ENCODE measurements at places on chromosomes 6 and 20.

GRCh38 chr6:142353690-142354089 is 51.9 kb downstream of the ADGRG6 start:
- DNase-seq = no peak

GRCh38 chr20:57008217-57008616 is 258.2 kb downstream of the BMP7 start:
- no peak for DNase-seq

GRCh38 chr6:53041356-53041755 is 23.8 kb upstream of the FBXO9 start:
- DNase-seq = no peak

DNA sequence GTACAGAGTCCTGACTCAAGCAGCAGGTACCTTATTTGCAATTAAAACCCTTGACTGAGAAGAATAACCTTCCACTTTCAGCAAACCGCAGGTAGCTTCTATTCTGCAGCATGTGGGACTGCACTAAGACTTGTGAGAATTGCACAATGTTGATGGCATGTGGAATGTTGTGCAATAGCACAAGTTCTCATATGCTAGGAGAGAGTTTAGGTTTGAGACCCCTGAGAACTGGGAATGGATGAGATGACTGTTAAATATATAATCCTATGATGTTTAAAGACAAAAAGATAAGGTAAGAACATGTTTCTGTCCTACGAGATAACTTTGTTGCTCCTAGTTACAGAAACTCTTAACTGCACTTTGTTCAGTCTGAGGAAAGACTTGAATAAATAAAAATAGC is 194.6 kb downstream of the OTOR start:
- DNase-seq = no peak

DNA sequence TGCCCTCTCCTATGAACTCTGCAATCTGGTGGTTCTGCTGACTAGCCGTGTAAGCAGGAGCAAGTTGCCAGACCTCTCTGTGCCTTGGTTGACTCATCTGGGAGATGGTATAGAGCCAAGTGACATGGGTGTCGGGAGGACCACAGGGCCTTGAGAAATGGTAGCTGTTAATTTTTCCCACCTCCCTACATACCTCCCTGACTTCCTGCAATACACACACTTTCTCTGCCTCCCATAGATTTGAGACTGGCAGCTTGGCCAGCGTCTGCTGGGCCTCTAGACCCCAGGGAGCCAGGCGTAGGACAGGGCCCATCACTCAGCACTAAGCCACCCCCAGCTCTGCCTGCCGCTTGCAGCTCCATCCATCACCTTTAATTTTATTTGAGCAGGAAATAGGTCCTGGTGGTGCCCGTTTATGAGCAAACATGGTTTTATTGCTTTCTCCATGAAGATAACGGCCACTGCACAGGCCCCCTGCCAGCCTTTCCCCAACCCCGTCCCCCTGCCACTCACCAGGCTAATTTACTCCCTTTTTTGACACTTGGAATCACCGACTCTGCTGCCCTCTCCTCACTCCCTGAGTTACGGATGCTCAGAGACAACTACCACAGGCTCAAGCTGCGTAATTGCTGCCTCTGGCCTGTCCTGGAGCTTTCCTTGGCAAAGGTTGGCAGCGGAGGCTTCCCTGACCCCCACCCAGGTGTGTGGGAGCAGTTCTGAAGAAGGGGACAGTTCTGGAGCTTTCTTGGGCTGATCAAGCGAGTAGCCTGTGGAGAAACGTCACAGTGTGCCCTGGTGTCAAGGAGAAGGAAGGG is 11.1 kb downstream of the GLP1R start:
- peak; percentile 15 for DNase-seq

- no peak for DNase-seq
These were observed 41.3 kb upstream of the TRAF3IP2 start for GRCh38 chr6:111646942-111647341.

DNA sequence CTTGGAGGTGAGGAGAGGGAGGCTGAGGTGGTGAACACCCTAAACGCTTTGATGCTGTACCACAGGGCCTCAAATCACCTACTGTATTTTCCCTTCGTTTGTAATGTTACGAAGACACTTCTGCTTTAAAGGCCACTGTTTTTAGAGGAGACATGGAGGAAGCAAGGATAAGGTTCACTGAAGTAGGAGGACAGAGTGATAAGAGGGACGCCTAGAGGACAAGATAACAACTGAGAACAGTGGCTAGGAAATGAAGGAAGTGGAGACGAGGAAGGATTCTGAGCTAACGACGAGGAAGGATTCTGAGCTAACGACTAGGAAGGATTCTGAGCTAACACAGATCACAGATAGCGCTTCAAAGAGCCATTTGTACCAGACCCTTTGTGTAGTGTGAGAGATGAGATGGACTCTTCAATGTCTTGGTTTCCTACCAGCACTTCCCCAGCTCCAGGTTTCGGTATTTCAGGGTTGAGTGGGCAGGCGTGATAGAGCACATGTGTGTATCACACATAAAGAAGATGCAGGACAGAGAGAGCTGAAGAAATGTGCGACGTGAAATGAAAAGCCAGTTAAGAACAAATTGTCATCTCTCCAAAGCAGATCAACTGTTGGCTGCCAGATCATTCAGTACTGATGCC is 7.5 kb downstream of the SF3B5 start:
- DNase-seq = no peak

DNA sequence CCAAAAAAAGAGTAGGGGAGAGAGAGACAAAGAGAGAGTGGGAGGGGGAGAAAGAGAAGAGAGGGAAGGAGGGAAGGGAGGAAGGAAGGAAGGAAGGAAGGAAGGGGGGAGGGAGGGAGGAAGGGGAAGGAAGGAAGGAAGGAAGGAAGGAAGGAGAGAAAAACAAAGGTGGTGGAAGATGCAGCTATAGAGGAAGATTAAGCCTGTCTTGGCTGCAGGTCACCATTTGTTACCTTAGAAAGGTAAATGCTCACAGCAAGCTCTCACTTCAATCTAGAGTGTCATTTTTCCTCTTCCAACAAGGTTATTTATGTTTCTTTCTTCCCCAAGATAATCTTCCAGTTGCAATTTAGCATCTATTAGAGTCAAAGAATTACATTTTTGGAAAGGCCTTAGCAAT is 284.0 kb downstream of the PHACTR1 start:
- DNase-seq = no peak

- peak; percentile 37 for DNase-seq
These were observed 72.5 kb downstream of the FLRT3 start for GRCh38 chr20:14264869-14265268.

DNA sequence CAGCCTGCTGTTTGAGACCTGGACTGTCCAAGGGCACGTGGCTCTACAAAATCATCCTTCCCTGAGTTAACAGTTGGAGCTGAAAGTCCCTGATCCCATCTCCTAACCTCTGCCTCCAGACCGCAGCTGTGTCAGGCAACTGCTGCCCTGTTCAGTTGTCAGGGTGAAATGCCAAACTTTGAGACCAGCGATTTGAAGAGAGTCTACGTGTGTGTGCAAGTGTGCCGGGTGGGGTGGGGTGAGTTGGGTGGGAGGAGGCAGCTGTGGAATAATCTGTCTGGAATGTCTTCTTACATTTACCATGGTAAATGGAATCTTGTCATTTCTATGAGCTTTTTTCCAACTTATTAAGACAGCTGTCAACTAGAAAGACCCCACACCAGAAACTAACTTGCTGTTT is 81.0 kb upstream of the FAM8A1 start:
- DNase-seq = no peak

GRCh38 chr6:33947916-33948594 is 144.3 kb upstream of the MLN start:
- no peak for DNase-seq

GRCh38 chr20:1964659-1965405 is 29.0 kb downstream of the PDYN start:
- no peak for DNase-seq

DNA sequence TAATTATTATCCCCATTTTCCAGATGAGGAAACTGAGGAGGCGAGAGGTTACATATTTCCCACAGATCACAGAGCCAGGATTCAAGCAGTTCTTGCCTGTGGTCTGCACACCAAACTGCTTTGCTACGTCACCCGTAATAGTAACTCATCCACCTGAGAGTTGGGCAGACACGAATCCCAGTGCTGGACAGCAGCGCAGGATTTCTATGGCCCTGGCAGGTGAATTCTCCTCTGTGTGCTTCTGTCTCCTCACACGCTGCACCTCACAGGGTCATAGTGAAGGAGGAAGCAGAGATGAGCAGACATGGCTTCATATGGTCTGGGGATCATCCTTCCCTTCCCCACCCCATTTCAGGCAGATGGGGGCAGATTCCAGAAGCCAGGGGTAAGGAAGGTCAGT is 127.0 kb upstream of the LRFN2 start:
- DNase-seq = no peak

DNA sequence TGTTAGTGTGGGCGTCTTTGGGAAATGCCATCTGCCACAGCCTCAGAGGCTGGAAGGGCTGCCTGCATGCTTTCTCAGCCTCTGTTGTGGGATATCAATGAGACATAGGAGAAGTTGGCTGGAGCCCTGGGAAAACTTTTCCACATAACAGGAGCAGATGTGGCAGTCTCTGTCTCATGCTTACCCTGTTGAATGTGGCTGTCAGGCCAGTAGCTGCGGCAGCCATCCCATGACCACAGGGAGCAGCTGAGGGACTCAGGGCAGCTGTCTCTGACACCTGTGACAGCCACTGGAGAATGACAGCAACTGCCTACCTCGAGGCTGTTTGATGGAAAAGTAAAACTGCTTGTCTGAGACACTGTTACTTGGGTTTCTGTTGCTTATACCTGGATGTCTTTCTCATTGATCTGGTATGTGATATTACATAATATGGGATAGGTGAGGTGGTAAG is 64.4 kb downstream of the TULP4 start:
- no peak for DNase-seq

DNA sequence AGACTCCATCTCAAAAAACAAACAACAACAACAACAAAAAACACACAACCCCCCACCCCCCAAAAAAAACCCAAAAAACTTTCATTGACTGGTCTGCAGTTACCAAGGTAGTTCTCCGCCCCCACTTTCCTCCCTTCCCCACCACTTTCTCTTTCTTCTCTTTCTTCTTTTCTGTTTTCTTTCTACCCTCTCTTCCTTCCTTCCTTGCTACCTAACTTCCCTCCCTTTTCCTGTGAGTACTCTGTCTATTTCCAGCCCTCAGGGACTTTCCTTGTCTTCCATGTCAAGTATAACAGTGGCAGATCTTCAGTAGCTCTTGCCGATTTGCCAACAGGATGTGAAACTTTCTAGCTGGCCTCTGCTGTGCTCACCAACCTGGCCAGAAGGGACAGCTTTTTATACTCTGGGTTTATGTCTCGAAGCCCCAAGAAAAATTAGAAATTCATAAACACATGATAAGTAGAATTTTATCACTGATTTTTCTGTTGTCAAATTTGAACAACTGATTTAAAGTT is 399.5 kb downstream of the QKI start:
- DNase-seq = no peak

GRCh38 chr6:33719326-33719987 is 8.0 kb upstream of the UQCC2 start:
- DNase-seq = no peak

- DNase-seq = no peak
These were observed 16.8 kb downstream of the SLC17A2 start for GRCh38 chr6:25913741-25914140.

DNA sequence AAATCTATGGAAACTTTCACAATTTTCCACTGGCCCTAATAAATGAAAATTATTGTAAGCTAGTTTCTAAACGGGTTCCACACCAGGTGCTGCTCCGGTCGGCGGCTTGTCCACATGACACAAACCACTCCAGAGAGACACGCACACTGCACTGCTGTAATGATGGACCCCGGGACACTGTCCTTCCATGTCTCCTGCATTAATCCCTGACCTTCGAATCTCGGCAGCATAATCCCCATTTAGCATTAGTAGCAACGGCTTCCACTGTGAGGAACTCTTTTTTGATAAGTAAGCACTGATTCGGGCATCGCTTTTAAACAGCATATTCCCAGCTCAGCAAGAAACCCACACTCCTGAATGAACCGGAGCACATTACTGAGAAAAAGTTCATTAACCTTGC is 43.5 kb downstream of the INSM1 start:
- DNase-seq = no peak

All from NCI-H526 (cell line).